Fibroblast of mammary gland (primary cell): ENCODE measurements at places on chromosomes 4 and X.

- no peak for DNase-seq
Measured at GRCh38 chrX:100596601-100597000, 11.9 kb downstream of the TNMD start.

DNA sequence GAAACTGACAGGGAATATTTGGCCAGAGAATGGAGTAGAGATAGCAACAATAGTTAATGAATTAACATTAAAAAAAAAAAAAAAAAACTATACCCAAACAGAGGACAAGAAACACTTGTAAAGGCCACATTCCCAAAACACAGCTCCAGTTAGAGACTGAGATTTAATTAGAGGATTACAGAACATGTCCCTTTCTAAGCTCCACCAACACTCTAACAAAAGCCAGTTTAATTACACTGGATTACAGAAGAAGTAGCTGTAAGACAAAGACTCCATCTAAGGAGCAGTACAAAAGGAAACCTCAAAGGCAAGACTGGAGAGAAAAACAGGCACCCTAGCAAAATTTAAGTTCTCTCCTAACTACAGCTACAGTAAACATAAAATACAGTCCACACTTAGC lies 1247.7 kb upstream of the AGA start:
- no peak for DNase-seq

DNA sequence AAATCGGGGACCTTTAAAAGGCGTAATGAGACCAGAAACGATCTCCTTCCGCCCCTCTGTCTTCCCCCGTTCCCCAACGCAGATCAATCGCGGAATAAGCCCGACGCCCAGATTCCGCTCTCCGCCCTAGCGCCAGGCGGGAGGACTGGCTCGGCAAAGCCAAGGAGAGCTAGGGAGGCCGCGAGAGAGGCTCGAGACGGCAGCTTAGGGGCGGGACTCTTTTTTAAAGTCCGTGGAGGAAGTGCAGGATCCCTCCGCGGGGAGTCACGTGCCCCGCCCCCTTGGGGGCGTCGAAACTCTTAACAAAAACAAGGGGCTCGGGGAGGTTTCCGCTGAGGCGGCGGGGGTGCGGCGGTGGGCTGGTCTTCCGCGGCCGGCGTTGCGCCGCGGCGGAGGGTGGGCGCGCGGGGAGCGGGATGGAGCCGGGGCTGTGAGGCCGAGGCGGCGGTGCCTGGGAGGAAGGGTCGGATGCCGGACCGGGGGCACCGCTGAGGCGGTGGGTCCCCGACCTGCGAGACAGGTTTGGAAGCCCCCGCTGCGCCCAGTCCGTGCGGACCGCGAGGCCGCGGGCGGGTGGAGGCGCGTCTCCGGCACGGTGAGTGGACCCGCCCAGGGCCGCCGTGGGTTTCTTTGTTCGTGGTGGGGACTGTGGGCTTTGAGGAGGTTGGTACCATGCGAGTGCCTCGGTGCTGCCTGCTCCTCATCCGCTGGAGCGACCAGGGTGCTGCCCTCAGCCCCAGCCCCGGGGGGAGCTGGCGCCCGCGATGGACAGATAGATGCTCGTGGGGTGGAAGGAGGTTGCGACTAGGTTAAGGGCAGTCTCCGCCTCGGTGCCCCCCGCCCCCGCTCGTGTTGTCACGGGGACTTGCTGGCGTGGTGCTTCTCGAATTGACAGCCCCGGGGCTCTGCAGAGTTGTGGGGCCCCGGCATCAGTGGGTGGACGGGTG lies at the start of gene CCNG2:
Gene CCNG2, plus strand, starts transcription at position 296 of the 947 bp plus-strand sequence. CDS start 1,326 bp downstream, outside the sequence.
- DNase-seq, result peak; percentile 92

DNA sequence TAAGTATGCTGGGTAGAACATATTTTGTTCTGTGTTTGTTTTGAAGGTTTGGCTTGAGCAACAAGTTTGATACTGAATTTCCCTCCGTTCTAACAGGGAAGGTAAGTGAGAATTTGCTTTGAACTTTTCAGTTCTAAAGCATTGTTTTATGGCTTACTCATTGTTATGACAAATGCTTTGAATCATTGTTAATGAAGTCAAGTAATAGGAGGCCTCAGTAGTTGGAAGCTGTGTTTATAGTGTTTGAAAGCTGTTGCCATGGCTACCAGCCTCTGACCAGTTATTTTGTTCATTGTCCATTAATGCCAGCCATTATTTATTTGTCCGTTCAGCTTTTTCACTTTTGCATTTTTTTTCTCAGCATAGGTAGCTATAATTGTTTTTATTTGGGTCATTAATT lies 14.4 kb downstream of the CHIC1 start:
- DNase-seq, result peak; percentile 86

- peak; percentile 29 for DNase-seq
Measured at GRCh38 chrX:138771047-138771446, 59.5 kb upstream of the FGF13 start.

- DNase-seq, result no peak
Measured at GRCh38 chrX:72019487-72019886, 108.8 kb downstream of the NHSL2 start.

GRCh38 chrX:25442499-25442898 lies 426.7 kb upstream of the ARX start:
- no peak for DNase-seq

- DNase-seq, result no peak
Measured at GRCh38 chr4:113788888-113789287, 27.4 kb upstream of the CAMK2D start.

DNA sequence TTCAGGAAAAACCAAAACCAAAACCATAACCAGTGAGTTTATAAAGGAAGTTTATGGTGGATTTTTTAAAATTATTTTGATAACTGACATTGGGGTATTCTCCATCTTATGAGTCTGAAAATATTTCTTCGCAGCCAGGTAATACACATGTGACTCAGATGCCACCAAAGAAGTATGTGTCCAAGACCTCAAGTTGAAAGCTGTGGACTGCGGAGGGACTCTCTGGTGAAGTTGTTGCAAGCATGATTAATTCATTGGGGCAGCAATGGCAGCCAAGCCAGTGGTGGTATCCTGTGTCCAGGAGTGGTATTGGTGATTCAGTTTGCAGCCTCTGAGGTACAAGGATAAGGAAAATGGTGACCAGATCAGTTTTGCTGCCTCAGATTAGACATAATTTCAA lies 14.0 kb upstream of the ADH5 start:
- DNase-seq, result no peak

GRCh38 chr4:55075823-55076716 lies 49.3 kb downstream of the KDR start:
- no peak for DNase-seq

- DNase-seq, result peak; percentile 45
Measured at GRCh38 chr4:105194328-105195231, 47.9 kb downstream of the TET2 start.

GRCh38 chr4:59869559-59869958 lies 1330.6 kb upstream of the ADGRL3 start:
- no peak for DNase-seq

DNA sequence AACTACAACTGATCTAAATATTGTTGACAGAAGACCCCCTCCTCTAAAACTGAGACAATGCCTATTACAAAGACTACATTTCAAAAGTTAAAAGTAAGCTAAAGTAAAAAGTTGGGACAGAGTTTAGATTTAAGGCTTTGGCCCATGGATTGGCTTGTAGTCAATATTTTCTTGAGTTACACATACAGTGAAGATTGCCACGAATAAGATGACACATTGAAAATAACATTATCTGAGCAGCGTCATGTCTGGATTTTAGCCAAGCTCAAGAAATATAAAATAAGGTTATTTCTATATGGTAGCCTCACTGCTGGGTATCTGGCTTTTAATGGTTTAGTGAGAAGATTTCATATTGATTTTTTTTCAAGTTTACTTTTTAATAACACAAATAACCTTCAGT lies 266.2 kb upstream of the LDB2 start:
- peak; percentile 69 for DNase-seq

GRCh38 chr4:25884031-25884782 lies 21.4 kb upstream of the SEL1L3 start:
- DNase-seq, result peak; percentile 87

DNA sequence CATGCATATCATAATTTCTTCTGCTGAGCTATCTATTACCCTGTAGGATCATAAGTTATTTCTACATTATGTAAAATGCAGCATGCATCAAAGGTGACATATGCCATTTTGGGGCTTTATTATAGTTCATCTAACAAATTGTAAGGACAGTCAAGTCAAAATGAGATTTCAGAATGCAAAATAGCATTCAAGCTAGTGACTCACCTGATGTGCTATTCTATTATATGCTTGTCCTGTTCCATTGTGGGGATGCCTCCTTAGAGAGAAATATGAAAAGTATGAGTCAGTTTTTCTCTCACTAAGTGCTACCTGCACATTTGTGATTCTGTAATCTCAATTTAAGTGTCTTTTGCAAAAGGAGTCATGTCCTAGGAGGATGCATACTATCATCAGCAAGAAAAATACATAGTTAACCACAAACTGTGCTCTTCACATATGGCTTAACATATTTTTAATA lies 647.0 kb upstream of the PCDH10 start:
- no peak for DNase-seq

DNA sequence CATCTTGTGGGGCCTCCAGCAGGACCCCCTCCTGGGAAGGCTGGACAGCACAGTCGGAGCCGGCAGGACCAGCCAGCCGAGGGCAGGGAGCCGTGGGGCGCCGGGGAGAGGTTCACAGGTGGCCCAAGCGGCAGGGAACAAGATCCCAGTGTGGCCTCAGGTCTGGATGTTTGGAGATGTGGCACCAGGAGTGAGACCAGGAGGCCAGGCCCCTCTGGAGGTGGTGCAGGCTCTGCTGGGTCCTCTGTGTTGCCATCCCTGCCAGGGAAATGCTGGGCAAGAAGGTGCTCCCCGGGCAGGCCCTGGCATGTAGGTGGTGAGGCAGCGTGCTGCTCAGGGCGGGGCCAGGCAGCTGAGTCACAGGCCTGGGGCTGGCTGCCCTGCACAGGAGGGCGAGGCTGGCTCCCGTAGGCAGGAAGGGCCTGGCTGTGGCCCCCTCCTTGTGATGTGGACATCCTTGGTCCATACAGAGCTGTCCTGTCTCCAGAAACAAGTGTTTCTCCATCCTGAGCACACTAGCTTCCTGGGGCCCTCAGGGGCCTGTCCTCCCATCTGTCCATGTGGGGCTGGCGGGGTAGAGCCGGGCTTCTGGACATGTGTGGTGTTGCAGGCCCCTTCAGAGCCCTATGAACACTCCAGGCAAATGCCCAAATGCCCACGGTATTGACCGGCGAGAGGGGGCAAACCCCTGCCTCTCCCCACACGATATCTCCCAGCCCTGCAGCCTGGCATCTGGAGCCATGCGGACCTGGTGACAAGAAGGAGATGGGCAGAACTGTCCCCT lies 4.8 kb upstream of the HGFAC start:
- peak; percentile 46 for DNase-seq

- no peak for DNase-seq
Measured at GRCh38 chr4:26830033-26830432, 30.6 kb upstream of the STIM2 start.
